Osteocyte (in vitro differentiated cells): ENCODE measurements at places on chromosomes 13 and 19. TPM values are rescaled to one million over a fixed set of nuclear protein-coding genes. Genes with fewer than 3 reads are reported as not detected.

- DNase-seq: no peak
These were observed at the start of gene PHLDB3 for GRCh38 chr19:43504426-43505185. Gene PHLDB3 (minus strand): TSS chr19:43504746. CDS start chr19:43504118, 628 bp downstream.

- DNase-seq: no peak
These were observed 7.3 kb upstream of the HS6ST3 start for GRCh38 chr13:96082640-96083039.

- peak; percentile 92 for DNase-seq
These were observed 34.4 kb downstream of the PIP5K1C start for GRCh38 chr19:3665681-3666544.

DNA sequence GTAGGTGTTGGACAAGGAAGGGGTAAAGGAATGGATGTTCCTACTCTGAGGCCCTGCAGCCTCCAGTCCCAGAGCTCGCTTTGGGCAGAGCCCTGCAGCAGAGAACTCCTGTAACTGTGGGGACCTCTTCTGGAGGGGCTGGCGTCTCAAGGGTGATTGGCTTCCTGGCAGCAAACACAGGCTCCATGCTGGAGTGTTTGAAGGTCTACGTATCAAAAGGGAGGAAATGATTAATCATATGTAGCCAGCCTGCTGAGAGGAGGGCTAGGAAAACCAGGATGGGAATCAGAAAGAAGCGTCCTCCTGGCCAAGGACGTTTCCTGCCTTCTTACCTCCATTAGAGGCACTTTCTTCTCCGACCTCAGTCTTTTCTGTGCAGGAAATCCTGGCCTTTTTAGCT is 208.5 kb downstream of the TSHZ3 start:
- DNase-seq: no peak

DNA sequence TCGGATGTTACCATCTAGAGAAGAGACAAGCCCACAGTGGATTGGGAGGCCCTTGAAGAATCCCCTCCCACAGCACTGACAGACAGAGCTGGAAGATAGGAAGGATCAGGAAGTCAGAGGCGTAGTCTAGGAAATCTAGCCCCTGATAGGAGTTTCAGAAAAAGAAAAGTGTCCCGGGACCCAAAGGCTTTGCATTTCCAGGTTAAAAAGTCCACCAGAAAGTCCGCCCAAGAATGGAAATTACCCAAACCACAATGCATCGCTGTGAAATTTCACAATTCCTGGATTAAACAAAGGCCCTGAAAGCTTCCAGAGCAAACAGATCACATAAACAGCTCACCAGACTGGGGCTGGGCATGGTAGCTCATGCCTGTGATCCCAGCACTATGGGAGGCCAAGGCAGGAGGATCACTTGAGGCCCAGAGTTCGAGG is 146.9 kb downstream of the KDM4B start:
- DNase-seq: no peak

GRCh38 chr13:46641274-46642081 is 88.5 kb downstream of the LRCH1 start:
- DNase-seq: no peak

Gene DCT
- total RNA-seq: not detected in 2 replicates

GRCh38 chr19:52336791-52337381 is 843 bp downstream of the ZNF610 start:
- no peak for DNase-seq

Gene PTGIR
- total RNA-seq: 0.31 and 0.38 TPM in 2 replicates

DNA sequence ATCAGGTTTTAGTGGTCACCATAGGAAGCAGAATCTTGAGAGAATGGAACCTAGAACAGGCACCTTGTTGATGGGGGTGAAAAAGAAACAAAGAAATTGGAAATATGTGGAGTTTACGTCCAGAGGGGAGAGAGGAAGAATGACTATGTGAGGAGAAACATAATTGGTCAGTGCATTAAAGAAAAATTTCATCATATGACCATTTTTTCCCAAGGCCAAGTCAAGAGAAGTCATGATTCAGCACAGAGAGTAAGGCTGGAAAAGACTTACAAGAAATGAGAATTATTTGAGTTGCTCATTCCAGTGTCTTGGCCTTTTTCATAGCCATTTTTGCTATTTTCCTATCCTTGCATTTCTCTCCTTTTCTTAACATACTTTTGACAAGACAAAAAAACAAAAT is 421.7 kb downstream of the EFNB2 start:
- no peak for DNase-seq

Gene CFAP97D2
- total RNA-seq: not detected in 2 replicates

GRCh38 chr19:45792470-45793177 is at the start of gene DMWD:
Gene DMWD (minus strand): TSS chr19:45792845. CDS start chr19:45792756, 89 bp downstream.
- DNase-seq: peak; percentile 100

DNA sequence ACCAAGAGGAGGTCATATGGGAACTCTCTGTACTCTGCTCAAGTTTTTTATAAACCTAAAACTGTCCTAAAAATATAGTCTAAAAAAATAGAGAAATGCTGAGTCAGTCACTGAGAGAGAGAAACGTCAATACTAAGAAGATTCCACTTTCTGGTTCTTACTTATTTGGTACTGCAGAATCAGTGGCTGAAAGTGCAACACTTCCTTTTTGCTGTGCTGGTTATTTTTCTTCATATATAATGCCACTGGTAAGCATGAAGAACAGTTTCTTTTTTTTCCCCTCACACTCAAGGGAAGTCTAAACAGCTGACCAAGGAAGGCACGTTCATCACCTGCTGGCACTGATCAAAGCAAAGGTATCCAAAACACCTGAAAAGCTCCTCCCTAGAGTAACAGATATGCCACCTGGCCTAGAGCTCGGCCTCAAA is 44.3 kb upstream of the N4BP2L1 start:
- no peak for DNase-seq

Gene SLC17A7
- total RNA-seq: 0.34 and 0.54 TPM in 2 replicates

Gene KLF16
- total RNA-seq: 25.1 and 26.3 TPM in 2 replicates

Gene CEACAM3
- not detected in 2 replicates for total RNA-seq

GRCh38 chr13:34357435-34358232 is 539.7 kb downstream of the RFC3 start:
- DNase-seq: no peak

DNA sequence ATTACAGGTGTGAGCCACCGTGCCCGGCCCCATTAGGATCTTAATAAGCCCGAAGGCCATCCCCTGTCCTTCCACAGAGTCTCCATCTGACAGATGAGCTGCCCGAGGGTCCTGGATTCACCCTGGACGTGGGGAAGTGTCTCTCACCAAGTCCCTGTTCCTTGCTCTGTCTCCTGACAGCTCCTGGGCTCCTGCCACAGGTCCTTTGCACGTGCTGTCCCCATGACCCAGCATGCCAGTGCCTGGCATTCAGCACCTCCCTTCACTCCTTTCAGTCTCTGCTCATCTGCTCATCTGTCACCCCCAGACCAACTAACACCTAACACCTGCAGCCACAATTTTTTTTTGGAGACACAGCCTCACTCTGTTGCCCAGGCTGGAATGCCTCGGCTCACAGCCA is 14.5 kb downstream of the CERS1 start:
- DNase-seq: no peak

DNA sequence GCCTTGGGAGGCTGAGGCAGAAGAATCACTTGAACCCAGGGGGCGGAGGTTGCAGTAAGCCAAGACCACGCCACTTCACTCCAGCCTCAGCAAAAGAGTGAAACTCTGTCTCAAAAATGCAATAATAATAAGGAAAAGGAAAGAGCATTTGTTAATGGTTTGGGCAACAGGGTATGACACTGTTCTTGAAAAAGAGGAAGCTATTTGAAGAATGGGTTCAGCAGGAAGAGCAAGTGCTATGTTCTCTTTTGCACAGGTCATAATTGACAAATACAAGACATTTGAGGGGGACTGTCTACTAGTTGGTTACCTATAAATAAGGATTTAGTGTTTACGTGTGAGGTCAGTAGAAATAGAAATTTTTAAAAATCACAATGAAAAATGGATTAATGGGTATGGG is 218.3 kb downstream of the DCT start:
- DNase-seq: no peak

DNA sequence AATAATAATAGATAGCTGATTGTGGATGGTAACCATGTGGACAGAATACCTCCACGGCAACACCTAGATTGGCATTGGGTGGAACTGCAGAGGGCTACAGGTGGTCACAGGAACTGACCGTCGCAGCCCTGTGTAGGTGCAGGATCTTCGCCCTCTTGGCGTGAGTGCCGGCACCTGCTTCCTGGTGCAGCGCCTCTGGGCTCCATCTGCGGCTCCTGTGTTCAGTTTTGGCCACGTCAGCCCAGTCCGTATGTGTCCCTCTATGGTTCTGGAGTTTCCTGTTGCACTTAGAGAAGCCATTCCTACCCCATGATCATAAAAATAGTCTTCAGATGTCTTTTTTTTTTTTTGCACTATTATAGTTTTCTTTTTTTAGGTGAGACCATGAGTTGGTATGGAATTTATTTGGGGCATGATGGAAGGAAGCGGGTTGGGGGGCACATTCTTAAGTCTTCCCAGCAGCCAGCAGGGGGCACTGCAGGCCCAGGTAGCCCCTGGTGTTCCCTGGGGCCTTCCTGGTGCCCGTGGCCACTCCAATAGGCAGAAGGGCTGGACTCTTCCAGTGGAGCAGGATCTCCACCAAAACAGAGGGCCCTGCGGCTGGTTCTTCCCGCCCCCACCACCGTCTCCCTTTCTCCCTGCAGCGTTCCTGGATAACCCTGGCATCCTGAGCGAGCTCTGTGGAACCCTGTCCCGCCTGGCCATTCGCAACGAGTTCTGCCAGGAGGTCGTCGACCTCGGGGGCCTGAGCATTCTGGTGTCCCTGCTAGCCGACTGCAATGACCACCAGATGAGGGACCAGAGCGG is 10.1 kb upstream of the SLC25A42 start:
- DNase-seq: no peak

GRCh38 chr19:2041683-2042484 is 9.2 kb downstream of the MKNK2 start:
- no peak for DNase-seq

Gene KEAP1
- total RNA-seq: 80.1 and 80.9 TPM in 2 replicates

DNA sequence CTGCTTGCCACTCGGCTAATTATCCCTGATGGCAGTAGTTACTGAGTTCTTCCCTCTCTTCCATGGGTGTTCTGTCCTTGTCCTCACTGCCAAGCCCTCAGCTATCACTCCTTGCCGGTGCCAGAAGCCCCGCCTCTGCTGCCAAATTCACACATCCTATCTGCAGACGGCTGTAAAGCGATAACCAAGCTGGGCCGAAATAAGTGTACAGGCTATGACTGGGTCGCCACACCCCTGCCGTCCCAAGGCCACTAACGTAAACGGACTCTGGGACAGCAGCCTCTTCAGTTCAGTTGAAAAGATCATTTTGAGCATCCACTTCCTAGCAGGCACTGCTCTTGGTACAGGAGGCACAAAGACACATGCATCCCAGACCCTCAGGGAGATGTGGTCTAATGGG is 13.3 kb downstream of the SLC7A1 start:
- DNase-seq: no peak

Gene ZNF285
- 5.3 and 6.8 TPM in 2 replicates for total RNA-seq

Gene PPFIA3
- total RNA-seq: 6.6 and 9.5 TPM in 2 replicates

- no peak for DNase-seq
These were observed 258.9 kb upstream of the PCDH9 start for GRCh38 chr13:67489016-67489415.

- no peak for DNase-seq
These were observed 116.2 kb downstream of the OLFM4 start for GRCh38 chr13:53144826-53145225.

DNA sequence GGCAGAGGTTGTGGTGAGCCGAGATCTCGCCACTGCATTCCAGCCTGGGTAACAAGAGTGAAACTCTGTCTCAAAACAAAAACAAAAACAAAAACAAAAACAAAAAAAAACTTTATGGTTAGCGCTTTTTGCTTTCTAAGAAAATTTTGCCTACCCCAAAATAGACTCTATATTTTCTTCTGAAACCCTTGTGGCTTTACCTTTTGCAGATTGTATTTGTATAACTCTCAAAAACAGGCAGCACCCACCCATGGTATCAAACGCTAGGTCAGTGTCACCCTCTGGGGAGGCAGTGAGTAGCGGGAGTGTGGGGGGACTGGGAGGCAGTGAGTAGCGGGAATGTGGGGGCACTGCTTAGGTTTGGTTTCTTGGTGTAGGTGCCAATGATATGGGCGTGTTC is 7.5 kb upstream of the SLC39A3 start:
- DNase-seq: no peak

Gene PROZ
- not detected in 2 replicates for total RNA-seq

GRCh38 chr13:98664924-98665637 is 87.4 kb downstream of the SLC15A1 start:
- DNase-seq: no peak

DNA sequence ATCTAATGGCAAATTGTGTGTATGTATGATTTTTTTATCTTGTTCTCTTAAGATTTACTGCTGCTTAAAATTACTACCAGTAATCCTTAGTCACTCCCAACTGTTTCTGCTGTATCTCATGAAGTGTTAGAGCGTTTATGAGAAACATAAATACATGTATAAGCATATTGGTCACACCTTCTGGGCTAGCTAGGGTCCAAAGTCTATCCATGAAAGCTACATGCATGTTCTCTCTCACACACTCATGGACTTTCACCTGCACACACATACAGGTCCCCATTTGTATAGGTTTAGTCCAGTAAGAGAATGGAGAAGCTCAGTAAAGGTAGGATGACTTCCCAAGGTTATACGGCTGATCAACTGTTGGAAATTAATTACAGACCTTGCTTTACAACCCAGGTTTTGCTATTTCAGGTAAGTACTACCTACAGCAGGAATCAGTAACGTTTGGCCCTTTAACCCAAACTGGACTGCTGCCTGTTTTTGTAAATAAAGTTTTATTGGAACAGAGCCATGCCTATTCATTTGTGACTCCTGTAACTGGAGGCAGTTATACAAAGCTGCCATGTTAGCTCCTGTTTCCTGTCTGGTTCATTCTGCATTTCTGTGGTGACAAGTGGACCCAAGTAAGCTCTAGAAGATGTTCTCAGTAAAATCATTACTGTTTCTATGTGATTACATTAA is 15.3 kb downstream of the METTL21C start:
- no peak for DNase-seq

GRCh38 chr19:50198431-50199258 is 4.8 kb upstream of the MYH14 start:
- DNase-seq: no peak

GRCh38 chr13:60061737-60062136 is 102.0 kb downstream of the DIAPH3 start:
- DNase-seq: no peak

GRCh38 chr13:63731896-63732295 is 2316.2 kb upstream of the PCDH20 start:
- DNase-seq: no peak

DNA sequence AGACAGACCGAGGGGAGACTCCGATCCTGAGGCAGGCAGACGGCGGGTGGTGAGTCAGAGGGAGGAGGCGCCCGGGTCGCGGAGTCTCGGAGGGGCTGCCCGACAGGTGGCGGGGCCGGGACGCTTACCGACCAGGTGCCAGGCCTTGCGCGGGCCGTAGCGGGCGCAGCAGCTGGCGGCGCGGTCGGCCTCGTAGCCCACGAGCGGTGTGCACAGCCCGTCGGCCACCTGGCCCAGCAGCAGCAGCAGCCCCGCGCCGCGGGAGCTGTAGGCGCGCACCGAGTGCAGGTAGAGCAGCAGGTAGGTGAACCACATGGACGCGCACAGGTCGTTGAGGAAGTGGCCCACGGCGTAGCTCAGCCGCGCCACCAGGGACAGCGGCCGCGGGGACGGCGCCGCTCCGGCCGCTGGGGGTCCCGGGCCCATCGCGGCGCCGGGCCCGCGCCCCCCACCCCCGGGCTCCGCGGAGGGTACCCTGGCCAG is 367 bp downstream of the MFSD12 start:
- no peak for DNase-seq
